Activated T-cell treated with anti-CD3 and anti-CD28 coated beads for 1 hour (primary cell): ENCODE measurements at places on chromosomes 3 and 15.

- DNase-seq, result no peak
Measured at GRCh38 chr15:39623529-39623931, 42.7 kb downstream of the THBS1 start.

DNA sequence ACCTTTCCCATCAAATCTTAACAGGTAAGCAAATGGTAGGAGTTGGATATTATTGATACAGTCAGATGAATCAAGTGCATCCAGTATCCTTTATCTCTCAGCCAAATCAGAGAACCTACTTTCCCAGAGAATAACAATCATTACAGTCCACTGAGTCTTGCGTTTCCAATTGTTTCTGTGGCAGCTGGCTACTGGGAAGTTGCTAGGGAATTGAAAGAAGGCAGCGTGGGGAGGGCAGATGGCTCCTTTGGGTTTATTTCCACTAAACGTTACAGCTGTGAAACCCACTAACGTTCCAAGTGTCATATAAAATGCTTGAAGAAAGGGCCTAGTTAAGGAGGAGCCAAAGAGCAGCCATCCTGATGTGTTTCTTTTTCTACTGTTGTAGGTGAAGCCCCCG lies 78.4 kb downstream of the WDR72 start:
- DNase-seq, result no peak

- no peak for DNase-seq
Measured at GRCh38 chr3:126152901-126153694, 27.3 kb downstream of the ALDH1L1 start.

DNA sequence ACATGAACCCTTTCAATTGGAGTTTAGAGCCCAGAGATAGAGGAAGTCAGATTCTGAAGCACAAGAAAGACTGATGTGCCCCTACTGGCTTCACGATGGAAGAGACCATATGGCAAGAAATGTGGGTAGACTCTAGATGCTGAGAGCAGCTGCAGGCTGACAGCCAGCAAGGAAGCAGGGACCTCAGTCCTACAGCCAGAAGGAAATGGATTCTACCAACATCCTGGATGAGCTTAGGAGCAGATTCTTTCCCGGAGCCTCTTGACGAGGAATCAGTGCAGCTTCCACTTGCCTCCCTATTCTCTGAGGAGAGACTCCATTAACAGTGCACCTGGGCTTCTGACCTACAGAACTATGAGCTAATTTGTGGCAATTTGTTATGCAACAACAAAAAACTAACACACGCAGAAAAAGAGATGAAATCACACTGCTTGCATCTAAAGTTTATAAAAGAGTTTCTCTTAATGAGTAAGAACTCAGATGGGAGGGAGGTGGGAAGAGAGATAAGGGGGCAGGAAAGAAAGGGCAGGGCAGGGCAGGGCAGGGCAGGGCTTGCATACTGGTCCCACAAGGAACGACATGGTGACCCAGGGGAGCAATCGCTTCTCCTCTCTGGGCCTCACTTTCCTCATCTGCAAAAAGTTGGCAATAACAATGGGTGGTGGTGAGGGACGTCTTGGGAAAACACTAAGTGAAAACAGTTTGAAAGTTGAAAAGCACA lies 440.9 kb downstream of the FOXP1 start:
- DNase-seq, result no peak

DNA sequence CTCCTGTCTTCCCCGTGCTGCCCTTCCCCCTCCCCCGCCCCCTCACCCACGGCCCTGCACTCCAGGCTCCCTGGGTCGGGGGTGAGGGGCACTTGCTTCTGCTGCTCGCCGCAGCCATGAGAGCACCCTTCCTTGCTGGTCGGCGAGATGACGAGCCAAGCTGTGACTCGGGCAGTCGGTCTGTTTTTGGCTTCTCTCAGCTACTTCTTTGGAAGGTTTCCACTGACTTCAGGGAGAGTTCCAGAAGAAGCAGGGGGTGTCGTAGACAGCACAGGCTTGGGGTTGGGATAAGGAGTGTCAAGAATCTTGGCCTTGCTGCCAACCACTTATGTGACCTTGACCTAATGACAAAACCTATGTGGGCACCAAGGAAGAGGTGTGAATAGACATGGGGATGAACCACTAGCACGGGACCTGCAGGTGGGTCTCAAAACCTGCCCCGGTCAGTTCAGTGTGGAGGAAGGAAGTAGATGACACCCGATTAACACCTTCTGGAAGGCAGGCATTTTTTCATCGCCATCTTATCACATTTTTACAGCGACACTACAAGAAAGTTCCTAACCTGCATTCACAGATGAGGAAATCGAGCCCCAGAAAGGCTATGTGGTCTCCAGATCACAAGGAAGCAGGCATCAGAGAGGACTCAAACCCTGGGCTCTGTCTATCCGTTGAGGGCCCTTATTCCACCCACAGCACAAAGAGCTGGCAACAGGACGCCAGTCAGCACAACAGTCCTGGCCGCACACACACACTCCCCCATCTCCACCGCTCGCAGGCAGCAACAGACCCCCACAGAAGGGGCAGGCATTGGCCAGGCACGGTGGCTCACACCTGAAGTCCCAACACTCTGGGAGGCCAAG lies 120.9 kb downstream of the LIPC start:
- no peak for DNase-seq

DNA sequence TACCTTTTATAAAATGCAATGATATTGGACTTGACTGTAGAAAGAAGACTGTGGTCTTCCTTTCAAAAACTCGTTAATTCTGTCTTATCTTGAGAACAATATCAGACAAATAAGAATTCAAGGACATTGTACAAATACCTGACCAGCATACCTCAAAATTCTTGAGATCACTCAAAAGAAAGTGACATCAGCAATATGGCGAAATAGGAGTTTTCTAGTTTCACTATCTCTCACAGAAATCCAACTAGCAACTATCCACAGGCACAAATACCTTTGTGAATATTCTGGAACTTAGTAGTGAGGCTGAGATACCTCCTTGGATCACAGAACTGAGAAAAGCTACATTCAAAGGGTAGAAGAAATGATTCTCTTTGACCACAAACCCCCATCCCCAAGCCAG lies 419.7 kb downstream of the ZNF385D start:
- no peak for DNase-seq

DNA sequence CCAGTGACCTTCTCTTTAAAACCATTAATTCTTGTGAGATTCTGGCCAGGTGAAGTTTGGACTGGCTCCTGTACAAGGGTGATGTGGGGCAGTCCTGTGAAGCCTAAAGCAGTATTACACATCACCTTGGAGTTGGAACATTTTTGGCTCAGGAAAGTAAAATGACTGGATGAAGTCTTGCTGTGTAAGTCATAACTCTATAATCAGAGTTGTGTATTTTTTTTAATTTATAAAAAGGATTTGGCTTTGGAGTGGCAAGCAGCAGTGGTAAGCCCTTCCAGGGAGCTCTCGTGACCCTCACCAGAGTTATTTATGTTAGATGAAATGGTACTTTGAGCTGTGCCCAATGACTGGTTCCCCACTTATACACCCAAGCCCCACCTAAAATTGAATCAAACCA lies 331.2 kb upstream of the DCBLD2 start:
- no peak for DNase-seq

- DNase-seq, result no peak
Measured at GRCh38 chr15:29382862-29383261, 113.2 kb upstream of the NSMCE3 start.

GRCh38 chr15:72342385-72342784 lies 22.4 kb upstream of the CELF6 start:
- peak; percentile 24 for DNase-seq

DNA sequence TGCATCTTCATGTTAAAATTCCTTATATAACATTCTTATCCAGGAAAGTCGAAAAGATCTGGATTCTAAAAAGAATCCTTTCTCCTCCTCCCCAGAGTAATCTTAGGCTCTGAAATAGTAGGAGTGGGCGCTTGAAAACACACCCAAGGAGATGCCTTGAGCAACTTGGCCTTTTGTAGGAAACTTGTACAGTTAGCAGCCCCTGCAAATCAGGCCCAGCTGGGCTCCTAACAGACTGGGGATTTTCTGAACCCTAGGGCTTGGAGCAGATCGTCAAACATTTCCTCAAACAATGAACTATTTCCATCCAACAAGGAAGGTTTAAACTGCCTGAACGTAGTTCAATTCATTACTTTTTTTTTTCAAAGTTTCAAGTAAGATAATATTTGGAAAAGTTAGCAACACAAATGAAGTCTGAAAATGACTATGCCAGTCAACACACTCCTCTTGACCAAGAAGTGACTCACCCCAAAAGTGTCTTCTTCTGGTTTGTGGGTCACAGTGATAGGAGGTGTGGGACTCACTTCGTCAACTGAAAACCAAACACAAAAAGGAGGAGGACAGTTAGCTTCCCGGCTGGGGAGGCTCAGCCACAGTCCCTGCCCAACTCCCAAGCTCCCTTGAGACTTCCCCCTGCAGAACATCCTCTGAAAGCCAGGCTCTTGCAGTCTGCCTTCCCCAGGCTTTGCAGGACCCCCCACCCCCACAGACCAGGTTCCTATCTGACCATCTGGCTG lies 129.7 kb downstream of the NTRK3 start:
- no peak for DNase-seq

GRCh38 chr3:134753999-134754742 lies 40.9 kb upstream of the EPHB1 start:
- DNase-seq, result no peak

GRCh38 chr3:174329321-174329720 lies 529.8 kb upstream of the NAALADL2 start:
- DNase-seq, result no peak

DNA sequence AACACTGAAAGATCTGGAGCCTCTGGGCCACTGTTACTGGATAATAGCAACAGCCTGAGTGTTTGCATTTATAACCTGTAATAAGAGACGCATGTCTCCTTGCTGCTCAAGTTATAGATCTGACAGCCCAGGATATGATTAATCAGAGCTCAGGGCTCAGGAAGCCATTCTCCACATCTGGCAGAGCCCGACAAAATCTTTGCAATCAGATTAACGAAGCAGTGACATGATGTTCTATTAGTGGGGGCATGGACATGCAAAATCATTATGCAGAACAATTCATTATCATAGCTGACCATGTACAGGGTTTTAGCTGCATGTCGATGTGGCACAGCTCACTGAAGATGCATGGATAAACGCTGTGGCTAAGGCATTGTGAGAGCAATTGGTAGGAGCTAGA lies 730.3 kb downstream of the ZNF385D start:
- no peak for DNase-seq

DNA sequence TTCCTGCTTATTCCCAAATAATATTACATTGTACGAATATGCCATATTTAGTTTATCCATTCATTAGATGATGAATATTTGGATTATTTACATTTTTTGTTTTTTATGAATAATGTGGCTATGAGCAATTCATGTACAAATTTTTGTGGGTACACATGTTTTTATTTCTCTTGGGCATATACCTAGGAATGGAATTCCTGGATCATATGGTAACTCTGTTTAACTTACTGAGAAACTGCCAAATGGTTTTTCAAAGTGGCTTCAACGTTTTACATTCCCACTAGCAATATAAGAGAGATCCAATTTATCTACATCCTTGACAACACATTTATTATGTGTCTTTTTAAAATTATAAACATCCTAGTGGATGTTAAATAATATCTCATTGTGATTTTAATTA lies 362.0 kb upstream of the TMCO5A start:
- DNase-seq, result no peak
